ENCODE measurements at places on chromosomes 12 and 14.

DNA sequence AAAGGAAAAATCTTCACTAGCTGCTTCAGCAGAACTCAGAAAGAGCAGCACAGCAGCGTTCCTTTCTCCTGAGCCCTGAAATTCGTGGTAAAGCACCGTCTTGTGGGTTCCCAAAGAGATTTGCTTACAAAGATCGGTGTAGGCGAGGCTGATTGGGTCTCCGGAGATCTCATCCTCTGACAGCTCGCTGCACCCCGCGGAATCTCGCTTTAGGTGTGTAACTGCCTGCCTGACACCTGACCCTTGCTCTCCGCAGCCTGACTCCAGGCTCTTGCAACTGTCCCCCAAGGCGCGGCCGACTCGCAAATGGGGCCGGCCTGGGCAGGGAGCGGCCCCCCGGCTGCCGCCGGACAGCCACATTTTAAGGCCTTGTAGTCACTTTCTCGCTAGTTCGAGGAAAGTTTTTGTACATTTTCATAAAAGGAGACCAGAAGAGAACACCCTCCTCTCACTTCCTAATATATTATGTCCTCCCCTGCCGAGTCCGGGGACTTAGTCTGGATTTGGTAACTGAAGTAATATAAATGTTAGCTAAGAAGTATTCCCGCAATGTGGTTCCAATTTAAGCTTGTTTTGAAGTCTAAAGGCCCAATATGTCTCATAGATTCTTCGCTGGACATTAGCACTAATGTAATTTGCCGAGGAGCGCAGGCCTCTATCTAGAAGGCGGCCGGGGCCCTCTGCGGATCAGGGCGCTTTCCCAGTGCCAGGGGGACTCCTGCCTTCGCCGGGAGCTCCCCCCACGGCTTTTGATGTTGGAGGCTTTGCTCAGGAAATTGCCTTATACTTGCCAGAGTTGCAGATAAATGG is 177.3 kb upstream of the CDKN3 start:
- DNase-seq: no peak

GRCh38 chr14:85463512-85463911 is 66.4 kb upstream of the FLRT2 start:
- DNase-seq: no peak

- DNase-seq: no peak
Measured at GRCh38 chr14:68696266-68696665, 96.6 kb downstream of the ZFP36L1 start.

- no peak for DNase-seq
Measured at GRCh38 chr12:78359520-78359919, 505.1 kb upstream of the SYT1 start.

- DNase-seq: no peak
Measured at GRCh38 chr14:22502551-22502950, 86.5 kb downstream of the DAD1 start.

- no peak for DNase-seq
Measured at GRCh38 chr14:28356819-28357218, 409.8 kb upstream of the FOXG1 start.

GRCh38 chr14:84856751-84857534 is 673.0 kb upstream of the FLRT2 start:
- no peak for DNase-seq

GRCh38 chr12:121330692-121331091 is 21.5 kb downstream of the ANAPC5 start:
- DNase-seq: no peak

DNA sequence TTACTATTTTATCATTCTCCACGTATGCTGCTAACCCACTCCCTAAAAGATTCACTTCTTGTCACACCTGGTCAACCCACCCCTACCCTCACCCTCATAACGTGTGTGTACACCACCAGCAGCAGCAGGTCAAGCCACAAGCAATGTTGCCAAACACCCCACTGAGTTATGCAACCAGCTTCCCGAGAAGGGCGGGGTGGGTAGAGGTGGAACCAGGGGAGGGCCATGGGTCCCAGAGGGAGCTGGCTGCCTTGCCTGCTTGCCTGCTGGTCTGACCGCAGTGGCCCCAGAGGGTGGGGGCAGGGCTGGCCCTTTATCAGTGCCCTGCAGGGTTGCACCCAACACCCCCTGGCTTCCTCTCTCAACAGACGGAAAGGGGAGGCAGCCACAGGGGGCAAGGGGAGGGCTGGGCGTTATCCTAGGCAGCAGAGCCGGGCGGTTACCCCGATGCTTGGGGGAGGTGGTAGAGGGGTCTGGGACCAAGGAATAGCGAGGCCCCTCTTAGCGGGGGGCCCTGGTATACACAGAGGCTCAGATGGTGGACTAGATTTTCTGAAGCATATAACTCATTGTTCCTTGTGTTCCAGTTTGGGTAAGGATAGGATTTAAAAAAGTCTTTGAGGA is 3.5 kb upstream of the NFE2 start:
- peak; percentile 76 for DNase-seq

- DNase-seq: no peak
Measured at GRCh38 chr12:76219806-76220205, 128.4 kb downstream of the BBS10 start.

DNA sequence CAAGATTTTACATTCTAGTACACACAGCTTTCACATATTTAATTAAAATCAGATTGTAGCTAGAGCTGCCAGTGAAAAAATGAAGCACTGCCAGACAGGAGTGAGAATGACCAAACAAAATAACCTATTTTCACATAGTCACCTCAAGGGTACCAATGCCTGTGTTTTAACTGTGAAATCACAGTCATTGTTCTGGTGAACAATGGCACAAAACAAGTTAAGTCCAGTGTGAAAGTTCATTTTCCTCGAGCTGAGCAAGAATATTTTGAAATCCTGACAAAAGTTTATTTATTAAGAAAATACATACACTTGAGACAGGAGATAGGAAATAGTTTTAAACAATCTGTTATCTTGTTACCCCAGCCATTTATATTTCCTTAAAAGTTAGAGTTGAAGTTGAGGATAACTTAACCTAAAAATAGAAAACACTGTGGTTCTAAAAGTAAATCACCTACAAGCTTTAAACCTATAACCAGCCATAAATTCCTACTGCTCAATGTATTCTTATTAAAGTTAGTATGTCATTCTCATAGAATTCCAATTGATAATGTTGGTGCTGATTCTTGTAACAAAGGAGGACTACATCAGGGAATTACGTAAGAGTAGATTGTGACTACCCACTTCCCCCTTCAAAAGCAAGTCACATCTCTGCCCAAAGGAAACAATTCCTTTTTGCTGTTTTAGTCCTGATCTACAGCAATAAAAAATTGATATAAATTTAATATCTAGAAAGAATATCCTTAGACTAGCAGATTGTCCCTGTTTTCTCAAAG is 15.9 kb downstream of the DENND5B start:
- DNase-seq: no peak

DNA sequence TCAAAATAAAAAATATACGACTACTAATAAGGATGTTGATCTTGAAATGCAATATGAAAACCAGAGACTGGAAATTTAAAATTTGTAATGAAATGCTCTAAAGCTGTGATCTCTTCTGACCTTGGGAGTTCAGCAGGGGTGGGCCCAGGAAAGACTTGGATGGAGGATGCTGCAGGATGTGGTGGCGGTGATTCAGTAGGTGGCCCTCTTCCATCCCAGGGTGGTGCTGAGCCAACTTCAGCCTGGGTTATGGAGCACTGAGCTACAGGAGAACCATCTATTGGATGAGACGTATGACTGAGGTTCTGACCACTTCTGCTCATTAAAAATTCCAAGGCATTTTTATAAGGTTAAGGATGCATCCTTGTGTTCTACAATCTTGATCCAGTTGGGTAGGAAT is 6.9 kb upstream of the PDE3A start:
- no peak for DNase-seq

DNA sequence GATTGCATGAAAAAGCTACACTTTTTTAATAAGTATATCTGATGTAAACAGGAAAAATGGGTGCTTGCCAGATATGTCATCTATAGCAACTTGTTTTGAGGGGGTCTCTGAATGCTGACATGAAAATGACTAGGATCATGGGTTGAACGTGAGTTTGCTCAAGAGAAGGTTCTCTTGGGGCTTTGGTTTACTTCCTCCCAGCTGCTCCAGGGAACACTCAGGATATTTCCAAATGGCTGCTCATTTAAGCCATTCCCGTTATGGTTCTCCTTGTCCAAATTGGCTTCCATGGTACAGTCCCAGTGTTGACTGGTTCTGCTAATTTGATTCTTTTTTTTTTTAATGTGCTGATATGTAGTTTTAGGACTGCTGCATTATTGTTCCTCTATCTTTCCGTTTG is 118.3 kb downstream of the ETV6 start:
- DNase-seq: no peak

- peak; percentile 80 for DNase-seq
Measured at GRCh38 chr12:106645074-106645421, 62.2 kb downstream of the RFX4 start.

DNA sequence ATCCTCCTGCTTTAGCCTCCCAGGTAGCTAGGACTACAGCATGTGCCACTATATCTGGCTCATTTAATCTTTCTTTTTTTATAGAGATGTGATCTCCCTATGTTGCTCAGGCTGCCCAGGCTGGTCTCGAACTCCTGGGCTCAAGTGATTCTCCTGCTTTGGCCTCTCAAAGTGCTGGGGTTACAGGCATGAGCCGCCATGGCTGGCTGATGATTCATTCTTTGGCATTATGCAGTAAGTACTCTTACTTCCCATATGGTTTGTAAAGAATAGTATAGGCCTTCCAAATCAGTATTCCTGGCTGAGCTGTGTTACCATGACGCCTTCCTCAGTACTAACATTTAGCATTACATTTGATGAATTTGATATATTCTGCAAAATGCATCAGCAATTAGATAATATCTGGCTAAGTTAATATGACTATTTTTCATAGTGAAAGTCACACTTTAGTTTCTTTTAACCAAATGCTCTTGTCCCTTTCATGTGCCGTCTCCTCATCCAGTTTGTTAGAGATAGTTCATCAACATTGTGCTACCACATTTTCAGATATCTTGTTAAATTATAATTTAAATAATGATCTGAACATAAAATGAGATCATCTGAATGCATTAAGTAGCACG is 3.2 kb upstream of the MIA2 start:
- no peak for DNase-seq

DNA sequence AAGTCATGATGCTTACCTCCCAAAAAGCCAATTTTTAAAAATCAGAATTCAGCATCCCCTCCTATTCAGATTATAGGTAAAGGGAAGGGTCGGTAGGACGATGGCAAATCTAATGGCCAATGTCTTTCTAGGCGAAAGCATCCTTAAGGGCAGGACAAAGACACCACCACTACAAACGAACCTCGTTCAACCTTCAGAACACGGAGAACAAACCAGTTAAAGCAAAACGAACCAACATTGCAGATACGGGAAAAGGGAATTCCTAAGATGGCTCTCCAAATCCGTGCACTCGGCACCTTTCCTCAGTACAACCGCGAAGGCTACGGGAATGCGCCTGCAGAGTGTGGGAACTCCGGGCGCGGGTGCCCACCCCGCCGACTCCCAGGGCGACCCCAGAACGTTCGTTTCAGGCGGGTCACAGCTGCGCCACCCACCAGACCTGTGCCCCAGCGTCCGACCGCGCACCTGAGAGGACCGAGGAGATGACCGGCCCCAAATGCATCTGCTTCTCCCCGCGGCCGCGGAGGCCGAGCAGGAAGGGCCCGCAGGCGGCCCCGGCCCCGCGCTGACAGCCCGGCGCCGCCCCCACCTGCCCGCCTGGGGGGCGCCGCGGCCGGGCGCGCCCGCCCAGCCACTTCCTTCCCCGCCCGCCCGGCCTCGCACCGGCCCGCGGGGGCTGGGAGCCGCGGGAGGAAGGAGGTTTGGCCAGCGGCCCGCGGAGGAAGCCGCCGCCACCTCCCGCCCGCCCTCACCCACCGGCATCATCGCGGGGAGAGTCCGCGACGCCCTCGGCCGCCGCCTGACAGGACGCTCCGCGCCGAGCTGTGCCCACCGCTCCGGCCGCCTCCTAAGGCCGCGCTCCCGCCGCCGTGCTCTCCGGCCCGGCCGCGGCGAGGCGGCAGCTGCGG is 578 bp downstream of the PPP1R13B start:
- no peak for DNase-seq

GRCh38 chr12:101480849-101481248 is 5.7 kb downstream of the SPIC start:
- DNase-seq: no peak

- DNase-seq: no peak
Measured at GRCh38 chr14:70538087-70538486, 3.3 kb upstream of the ADAM20 start.

DNA sequence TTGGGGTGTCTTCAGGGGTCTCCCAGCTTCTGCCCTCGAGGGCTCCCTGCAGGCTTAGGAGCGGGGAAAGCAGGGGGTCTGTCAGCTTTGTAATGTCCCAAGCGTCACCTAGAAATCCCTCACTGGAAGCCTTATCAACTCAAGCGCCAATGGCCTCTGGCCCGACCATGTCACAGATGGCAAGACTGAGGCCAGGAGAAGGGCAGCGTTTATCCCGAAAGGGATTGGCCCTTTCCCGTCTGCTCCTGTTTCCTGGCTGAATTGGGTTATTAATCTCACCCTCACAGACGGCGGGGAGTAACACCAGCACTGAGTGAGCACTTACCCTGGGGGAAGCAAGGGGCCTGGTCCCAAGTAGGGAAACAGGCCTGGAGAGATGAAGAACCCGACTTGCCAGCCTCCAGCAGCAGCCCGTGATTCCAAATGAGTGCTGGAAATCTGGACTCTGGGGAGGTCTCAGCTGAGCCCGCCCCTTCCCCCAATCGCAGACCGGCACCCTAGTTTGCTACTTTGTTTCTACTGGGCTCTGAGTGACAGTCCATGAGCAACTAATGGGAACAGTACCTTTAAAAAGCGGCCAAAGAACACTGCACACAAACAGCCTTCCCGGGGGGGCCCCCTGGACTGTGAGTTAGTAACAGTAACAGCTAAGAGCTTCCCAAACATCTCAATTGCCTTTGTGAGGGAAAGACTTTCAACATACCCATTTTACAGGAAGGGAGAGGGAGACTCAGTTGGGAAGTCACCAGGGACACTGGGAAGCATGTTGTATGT is 2.1 kb upstream of the NCOR2 start:
- no peak for DNase-seq

DNA sequence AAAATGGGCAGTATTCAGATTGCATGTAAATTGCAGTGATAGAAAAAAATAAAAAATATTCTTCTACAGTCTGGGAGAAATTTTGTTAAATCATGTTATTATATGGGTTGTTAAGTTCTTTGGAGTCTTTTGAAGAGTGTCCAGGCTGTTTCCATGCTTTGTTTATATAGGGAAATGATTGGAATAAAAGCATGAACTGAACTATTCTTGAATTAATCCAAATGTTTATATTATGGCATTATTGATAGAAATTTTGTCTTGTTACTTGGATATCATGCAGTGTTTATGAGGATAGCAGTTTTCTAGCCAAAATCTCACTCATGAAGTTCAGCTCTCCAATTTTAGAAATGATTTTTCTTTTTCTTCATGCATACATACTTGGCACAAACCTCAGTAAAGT is 108.2 kb upstream of the NAV3 start:
- DNase-seq: no peak

DNA sequence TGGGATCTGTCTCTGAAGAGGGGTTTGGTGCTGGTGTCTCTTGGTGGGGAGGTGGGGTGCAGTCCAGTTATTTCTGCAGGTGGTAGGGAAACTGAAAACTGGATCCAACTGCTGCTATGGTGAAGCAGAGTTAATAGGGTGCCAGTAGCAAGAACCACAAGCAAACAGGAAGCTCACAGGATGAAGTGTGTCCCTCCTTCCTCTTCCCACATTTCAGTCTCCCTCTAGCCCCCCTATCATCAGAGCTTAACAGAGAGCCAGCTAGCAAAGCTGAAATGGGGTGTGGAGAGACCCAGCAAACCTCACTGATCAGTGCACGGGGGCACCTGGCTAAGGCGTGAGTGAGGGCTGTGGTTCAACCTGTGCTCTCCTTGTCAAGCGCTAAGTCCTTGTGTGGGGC is 69.1 kb upstream of the C12orf71 start:
- no peak for DNase-seq

- DNase-seq: no peak
Measured at GRCh38 chr14:58484176-58484575, 56.7 kb downstream of the KIAA0586 start.
